Esophagus (tissue), 2 donors: ENCODE measurements at places on chromosomes 2 and 18. TPM values are rescaled to one million over a fixed set of nuclear protein-coding genes. Genes with fewer than 3 reads are reported as not detected.

LIPG gene
- polyA plus RNA-seq: 0.47 TPM

ANKRD29 gene
- polyA plus RNA-seq: 7.2 TPM

LYPD6 gene
- polyA plus RNA-seq: 0.51 TPM

TUBB8B gene
- 0.82 TPM for polyA plus RNA-seq

NPHP1 gene
- polyA plus RNA-seq: 1.5 TPM

FBXO48 gene
- polyA plus RNA-seq: 0.44 TPM

ALKAL2 gene
- 1.0 TPM for polyA plus RNA-seq

CCDC178 gene
- polyA plus RNA-seq: 0.24 TPM
